Thymus (tissue), 14 donors: ENCODE measurements at places on chromosomes 2 and 18. TPM values are rescaled to one million over a fixed set of nuclear protein-coding genes. Genes with fewer than 3 reads are reported as not detected.

Gene LYPD6
- 0.38 TPM for total RNA-seq

Gene RNF152
- 0.85 TPM for total RNA-seq

Gene HRH4
- 0.24 TPM for total RNA-seq

Gene ANKRD29
- 3.4 TPM for total RNA-seq

Gene FBXO48
- total RNA-seq = 0.66 TPM

Gene IMPA2
- total RNA-seq = 9.1 TPM

Gene CFAP221
- 0.14 TPM for total RNA-seq

Gene CDCA7
- 42.9 TPM for total RNA-seq

Gene RPRM
- 0.38 TPM for total RNA-seq

Gene OTOS
- total RNA-seq = 0.38 TPM

Gene DYSF
- 9.2 TPM for total RNA-seq

Gene CCDC148
- 1.1 TPM for total RNA-seq

Gene RAX
- total RNA-seq = under 0.01 TPM
